ENCODE measurements at places on chromosomes 11 and 22.

DNA sequence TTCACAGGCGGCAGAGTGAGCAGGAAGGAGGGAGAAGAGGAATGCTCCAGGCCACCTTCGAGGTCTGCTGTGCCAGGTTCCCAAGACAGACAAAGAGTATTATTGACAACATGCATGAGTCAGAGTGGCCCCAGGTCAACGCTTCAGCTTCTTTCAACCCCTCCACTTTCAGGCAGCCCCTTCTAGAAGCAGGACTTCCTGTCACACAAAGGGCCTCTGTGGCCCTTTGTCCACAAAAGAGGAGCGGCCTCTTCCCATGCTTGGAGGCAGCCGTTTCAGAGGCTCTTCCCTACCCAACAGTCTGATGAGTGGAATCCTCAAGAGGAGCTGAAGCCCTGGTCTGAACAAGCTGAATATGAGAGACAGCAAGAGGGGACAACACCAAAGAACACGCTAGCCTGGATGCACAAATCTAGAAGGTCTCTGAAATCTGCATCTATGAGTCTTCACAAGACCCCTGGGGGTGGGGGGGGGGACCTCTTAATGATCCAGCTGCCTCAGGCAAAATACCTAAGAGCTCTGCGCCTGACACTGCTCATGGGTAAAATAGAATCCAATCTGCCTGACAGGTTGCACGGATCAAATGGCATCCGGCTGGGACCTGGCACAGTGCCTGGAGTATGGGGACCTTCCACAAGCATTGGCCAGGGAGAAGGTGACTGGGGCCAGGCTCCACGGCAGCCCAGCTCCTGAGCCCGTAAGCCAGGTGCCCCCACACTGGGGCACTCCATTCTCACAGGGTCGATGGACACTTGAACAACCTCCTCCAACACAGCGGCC lies 67.5 kb downstream of the PACSIN2 start:
- DNase-seq, result no peak

DNA sequence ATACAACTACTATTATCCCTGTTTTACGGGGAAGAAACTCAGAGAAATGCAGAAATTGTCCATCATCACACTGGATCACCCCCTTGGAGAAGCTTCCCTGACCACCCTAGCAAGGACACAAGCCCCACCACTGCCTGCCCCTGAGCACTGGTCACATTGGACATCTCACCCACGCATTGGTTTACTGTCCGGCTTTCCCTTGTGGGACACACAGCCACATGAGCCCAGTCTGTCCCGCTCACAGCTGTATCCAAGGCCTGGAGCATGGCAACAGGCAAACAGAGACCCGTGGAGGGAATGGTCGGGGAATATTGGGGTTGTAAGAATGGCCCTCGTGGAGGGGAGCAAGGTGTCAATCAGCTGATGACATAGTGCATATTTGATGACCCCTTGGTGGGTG lies 42.7 kb upstream of the FGF3 start:
- no peak for DNase-seq

DNA sequence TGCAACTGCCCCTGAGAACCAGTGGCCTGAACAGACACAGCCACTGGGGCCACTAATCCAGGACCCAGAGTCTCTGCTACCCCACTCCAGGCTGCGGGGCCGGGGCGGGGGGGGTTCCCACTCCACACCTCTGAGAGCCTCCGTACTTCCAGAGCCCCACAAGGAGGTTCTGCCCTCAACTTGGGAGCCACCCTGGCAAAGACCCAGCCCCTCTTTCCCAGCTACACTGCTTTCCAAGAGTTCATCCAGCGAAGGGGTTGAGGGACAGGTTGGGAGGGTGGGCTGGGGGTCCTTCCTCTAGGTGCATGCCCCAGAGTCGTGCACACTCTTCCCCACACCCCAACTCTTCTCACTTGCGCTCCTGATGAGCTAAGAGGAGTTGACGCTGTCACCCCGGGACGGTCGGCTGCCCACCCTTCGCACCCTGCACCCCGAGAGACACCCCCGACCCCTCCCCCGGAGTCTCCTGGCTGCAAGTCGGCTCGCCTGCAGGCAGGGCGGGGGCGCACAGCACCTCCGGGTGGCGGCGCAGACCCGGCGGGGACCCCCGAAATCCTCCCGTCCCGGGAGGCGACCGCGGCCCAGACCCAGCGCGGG lies 531 bp downstream of the RAB3IL1 start:
- DNase-seq, result no peak

DNA sequence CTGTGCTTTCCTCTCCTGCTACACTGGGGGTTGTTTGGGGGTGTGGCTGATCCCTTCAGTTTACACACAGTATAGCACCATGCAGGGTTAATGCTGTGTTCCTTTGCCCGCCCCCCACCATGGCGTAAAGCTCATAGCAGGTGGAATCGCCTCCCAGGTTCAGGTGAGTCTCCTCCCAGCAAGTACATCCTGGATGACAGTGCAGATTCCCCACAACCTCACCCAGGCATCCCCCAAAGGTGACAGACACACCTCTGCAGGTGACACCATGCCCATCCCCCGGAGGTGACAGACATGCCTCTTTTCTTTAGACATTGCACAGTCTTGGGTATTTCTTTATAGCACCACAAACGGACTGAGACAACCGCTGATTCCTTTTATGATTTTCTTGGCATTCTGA lies 343.7 kb downstream of the BRD1 start:
- DNase-seq, result no peak

- no peak for DNase-seq
Observed at GRCh38 chr11:612201-612960, 3.4 kb downstream of the IRF7 start.

GRCh38 chr11:68010090-68011041 lies at the start of gene ALDH3B1:
Gene ALDH3B1, plus strand, starts transcription at chr11:68010327. Its CDS starts 4,971 bp downstream, at chr11:68015298.
- no peak for DNase-seq

DNA sequence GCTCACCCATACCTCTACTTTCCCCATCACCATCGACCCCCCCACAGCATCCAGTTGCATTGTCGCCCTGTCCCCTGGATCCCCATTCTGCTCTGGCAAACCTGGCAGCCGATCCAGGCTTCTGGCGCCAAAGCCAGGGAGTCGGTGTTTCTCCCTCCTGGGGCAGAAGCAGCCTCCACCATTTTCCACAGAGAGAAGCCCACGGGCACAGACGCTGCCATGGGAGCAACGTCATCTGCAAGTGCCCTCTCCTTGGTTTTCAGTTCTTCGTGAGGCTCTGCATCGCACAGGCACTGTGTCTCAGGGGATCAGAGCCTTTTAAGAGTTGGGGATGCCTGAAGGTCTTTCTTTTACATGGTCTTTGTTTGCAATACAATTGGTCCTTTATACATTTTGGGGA lies 2.3 kb downstream of the YPEL4 start:
- no peak for DNase-seq

- DNase-seq, result no peak
Observed at GRCh38 chr11:131877246-131877942, 507.0 kb downstream of the NTM start.

DNA sequence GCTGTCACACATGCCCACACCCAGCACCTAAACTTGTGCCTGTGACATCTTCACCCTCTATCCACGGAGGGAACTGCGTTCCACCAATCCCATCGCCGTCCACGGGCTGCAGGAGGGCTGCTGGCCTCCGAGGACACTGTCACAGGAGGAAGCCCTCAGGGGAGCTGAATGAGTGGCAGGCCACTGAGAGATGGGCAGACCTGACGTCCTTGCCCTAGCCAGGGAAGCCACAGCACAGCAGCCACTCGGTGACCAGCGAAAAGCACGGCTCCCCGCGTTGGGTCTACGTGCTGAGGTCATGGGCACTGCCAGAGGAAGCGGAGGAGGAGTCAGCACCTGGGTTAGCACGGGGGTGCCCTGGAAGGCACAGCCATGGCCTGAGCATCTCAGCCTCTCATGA lies 50.5 kb downstream of the IGSF9B start:
- no peak for DNase-seq

- DNase-seq, result no peak
Observed at GRCh38 chr22:46418827-46419226, 83.3 kb downstream of the TRMU start.

- DNase-seq, result no peak
Observed at GRCh38 chr11:17421781-17422180, 33.3 kb upstream of the KCNJ11 start.

DNA sequence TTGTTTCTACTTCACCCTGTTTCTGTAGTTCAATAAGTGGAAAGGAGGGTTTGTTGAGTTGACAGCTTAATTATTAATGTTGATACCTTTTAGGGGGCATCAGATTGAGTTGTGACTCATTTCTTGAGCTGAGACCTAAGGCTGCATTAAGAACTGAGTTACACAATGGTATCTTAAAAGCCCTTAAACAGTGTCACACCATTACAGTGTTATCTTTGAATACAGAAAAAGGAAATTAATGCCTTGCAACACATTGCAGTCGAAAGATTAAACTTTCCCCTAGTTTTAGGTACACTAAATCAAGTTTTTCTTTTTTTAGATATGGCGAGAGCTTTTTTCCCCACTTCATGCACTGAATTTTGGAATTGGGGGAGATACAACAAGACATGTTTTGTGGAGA lies 16.7 kb downstream of the PAFAH1B2 start:
- DNase-seq, result no peak

- no peak for DNase-seq
Observed at GRCh38 chr11:61067782-61068446, 34.4 kb upstream of the CD5 start.

DNA sequence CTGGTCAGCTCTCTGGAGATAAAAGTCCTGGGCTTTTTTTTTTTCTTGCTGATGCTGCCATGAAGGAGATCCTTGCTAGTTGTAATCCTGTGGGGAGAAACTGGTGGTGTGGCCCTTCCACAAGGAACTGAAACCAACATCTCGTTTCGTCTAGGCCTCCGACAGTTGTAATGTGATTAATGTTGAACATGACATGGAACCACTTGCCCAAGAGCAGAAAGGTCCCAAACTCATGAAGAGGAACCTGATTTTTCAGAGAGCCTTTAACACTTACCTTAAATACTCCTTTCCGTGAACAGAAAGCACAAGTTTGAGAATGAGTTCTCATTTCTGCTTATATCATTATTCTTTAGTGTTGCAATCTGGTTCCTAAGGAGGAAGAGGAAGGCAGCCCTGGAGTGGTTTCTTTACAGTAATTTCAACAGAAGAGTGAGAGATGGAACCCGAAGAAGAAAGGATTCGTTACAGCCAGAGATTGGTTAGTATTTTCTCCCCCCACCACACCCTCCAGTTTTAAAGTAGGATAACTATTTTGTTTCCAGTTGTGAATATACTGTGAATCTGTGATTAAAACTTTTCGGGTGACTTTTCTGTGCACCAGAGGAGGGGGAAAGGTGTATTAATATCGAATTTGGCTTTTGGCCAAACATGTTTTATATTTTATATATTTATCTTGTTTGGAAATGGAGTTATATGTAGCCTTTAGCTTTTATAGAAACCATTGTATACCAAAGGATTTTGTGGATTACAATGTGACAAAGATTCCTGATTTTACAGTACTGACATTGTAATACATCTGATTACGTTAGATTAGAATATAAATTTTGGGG lies 2.0 kb downstream of the KDM2A start:
- DNase-seq, result no peak

DNA sequence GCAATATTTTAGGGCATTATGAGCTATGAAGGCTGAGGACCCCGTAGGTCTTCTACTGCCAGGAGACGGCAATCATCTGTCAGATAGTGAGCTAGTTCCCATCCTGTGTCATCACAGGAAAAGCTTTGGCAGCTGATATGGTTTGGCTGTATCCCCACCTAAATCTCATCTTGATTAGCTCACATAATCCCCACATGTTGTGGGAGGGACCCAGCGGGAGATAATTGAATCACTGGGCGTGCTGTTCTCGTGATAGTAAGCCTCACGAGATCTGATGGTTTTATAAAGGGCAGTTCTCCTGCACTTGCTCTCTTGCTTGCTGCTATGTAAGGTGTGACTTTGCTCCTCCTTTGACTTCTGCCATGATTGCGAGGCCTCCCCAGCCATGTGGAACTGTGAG lies 18.1 kb downstream of the CSRP3 start:
- no peak for DNase-seq

GRCh38 chr22:46025973-46026898 lies 49.3 kb upstream of the WNT7B start:
- no peak for DNase-seq

GRCh38 chr11:57146301-57146700 lies 35.5 kb upstream of the LRRC55 start:
- no peak for DNase-seq

- no peak for DNase-seq
Observed at GRCh38 chr11:86551288-86552092, 120.9 kb downstream of the ME3 start.

DNA sequence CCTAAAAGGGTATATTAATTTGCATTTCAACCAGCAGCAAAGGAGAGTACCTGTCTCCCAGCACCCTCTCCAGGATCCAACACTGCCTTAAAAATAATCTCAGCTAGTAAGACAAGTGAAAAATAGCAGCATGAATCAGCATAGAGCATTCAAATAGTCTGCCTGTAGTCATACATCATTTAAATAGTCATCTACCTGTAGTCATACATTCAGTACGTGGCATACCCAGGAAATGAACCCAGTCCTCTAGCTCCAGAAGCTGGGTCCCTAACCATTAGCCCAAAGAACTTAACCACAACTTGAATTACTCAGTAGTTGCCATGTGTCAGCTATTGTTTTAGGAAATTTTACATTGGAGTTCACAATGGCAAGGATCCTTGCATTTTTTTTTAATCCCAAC lies 9.3 kb downstream of the TENM4 start:
- no peak for DNase-seq

DNA sequence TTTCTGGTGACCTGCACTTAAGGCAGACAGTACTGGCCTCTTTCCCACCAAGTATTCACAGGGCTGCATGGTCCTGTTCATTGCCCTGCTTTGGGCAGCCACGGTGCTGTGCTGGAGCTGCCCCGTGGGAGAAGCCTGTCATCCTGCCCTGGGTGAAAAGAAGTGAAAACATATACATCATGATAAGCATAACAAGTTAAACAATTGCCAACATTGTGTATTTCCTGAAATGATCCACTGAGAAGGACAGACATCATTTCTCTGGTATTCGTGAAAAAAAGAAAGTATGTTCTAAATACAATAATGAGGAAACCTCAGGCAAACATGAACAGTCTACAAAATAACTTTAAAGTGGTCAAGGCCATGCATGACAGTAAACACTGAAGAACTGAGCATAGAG lies 393.1 kb downstream of the TMEM135 start:
- DNase-seq, result no peak

DNA sequence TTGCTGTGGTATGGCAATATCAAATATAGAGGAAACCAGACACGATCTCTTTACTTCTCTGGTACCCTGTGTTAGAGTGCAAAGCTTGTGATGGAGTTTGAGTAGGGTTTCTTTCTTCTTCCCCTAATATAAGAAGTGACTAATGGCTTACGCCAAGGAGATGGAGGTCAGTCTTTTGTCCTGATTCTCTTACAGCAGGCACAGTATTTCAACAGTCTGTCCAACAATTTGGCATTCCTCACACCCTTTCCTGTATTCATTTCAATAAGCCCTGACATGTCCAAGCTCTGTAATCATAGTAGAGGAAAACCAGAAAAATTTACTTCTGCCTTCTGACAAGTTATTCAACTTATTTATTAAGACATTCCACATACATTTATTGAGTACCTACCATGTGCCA lies 546.2 kb downstream of the TMEM135 start:
- no peak for DNase-seq

GRCh38 chr11:117333917-117334316 lies 6.3 kb downstream of the CEP164 start:
- DNase-seq, result no peak
